ENCODE measurements at places on chromosomes 16 and 17.

- no peak for DNase-seq
Observed at GRCh38 chr17:28563475-28563874, 7.8 kb downstream of the PIGS start.

GRCh38 chr16:14193316-14193871 is 122.3 kb downstream of the MRTFB start:
- no peak for DNase-seq

- peak; percentile 34 for DNase-seq
Observed at GRCh38 chr17:62950067-62950466, 16.0 kb upstream of the TANC2 start.

DNA sequence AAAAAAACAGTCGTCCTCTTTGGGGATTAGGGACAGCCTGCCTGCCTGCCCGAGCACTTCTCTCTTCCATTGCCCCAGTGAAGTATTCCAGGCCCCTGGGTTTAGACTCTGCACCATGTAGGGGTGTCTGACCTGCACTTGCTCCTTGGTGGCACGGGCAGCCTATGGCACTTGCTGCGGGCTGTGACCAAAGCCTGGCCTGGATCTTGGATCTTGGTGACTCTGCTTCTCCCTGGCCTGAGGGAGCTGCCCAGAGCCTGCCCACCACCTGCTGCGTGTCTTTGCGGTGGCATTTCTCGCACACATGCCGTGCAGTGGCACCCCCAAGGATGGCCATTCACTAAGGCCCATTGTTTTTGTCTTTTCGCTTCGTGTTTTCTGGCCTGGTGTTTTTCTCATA is 6.1 kb upstream of the STH start:
- no peak for DNase-seq
